AG08396 (cell line): ENCODE measurements at places on chromosomes 1 and 21.

- peak; percentile 5 for DNase-seq
These were observed 408.0 kb upstream of the KAZN start for GRCh38 chr1:14190508-14190907.

- DNase-seq = no peak
These were observed 62.0 kb upstream of the MACF1 start for GRCh38 chr1:39142401-39143060.

DNA sequence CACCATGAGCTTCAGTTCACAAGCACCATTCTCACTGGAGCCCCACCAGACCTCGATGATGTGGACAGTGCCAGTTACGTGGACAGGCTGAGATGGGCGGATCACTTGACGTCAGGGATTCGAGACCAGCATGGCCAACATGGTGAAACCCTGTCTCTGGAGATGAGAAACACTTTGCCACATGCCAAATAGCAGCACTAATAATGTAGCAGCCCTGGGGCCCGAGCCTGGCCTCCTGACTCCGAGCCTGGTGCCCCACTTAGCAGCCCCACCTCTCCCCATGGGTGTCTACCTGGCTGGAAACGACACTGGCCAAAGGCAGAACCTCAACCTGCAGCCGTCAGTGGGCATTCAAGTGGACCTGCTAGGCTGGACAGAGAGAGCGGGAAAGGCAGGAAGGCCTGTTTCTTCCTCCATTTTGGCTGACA lies 129.1 kb downstream of the TOMM20 start:
- DNase-seq = no peak

DNA sequence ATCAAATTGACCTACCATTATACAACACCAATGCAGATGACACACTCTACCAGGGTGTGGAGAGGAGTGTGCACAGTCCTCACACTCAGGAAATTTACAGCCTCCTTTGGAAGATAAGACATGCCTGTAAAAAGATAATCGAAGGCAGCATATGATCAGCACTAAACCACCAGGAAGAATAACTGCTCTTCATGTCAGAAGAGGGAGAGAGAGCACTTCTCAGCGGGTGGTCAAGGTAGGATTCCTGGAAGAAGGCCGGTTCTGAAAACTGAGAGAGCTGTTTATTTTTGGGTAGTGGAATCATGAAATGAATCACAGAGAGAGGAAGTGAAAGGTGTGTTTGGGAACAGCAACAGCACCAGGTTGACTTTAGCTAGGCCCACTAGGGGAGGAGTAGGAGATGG lies 14.0 kb upstream of the ZNF697 start:
- DNase-seq = no peak

GRCh38 chr1:164719676-164720439 lies 160.9 kb downstream of the PBX1 start:
- DNase-seq = no peak

GRCh38 chr1:2314803-2315673 lies 76.3 kb downstream of the MORN1 start:
- peak; percentile 93 for DNase-seq

GRCh38 chr1:99137554-99138206 lies 126.6 kb upstream of the PLPPR4 start:
- DNase-seq = no peak

DNA sequence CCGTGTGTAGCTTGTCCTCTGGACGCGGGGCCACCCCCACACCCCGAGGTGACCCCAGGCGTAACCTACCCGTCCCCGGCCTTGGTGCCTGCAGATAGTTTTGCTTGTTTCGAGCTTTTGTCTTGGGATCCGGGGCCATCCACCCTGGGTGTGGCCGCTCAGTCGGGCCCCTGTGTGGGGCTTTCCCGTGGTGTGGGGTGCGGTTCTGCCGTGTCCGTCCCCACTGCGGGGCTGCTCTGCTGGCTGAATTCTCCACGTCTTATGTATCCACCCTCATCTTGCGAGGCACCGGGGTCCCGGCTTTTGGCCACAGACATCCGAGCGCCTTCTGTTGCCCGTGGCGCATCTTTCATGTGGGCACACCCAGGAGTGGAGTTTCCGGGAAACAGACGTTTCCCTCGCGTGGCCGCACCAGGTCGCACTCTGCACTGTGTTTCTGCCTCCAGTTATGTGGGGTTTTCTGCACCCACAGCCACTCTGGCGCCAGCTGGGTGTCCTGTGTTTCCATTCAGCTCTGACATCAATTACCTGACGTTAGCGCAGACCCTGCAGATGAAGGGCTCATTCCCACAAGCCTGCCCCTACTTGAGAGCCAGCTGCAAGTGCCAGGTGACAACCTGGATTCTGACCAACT lies 64.9 kb downstream of the PRKCZ start:
- DNase-seq = no peak

- no peak for DNase-seq
These were observed 54.4 kb downstream of the NIBAN1 start for GRCh38 chr1:184919892-184920291.

GRCh38 chr1:53319296-53320101 lies 8.4 kb downstream of the LRP8 start:
- DNase-seq = no peak

DNA sequence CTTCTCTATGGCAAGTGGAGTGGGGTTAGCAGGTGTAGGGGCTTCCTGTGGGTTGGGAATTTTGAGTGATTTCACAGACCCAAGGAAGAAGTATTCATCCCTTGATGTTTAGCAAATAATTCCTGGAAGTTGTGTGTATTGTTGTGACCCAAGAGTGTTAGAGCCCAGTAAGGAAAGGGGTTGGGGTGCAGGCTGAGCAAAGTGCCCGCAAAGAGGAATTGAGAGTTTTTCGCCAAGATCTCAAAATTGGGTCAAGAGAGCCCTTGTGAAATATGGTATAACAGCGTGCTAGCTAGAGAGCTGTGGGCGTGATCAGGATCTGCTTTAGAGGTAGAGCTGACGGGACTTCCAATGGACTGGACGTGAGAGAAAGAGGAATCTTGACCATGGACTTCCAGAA lies 73.0 kb upstream of the LAPTM5 start:
- no peak for DNase-seq

GRCh38 chr1:201790261-201790660 lies 38.7 kb upstream of the IPO9 start:
- peak; percentile 43 for DNase-seq

GRCh38 chr1:178055779-178056471 lies 38.0 kb upstream of the RASAL2 start:
- no peak for DNase-seq

GRCh38 chr1:110048240-110048639 lies 13.8 kb downstream of the STRIP1 start:
- no peak for DNase-seq

DNA sequence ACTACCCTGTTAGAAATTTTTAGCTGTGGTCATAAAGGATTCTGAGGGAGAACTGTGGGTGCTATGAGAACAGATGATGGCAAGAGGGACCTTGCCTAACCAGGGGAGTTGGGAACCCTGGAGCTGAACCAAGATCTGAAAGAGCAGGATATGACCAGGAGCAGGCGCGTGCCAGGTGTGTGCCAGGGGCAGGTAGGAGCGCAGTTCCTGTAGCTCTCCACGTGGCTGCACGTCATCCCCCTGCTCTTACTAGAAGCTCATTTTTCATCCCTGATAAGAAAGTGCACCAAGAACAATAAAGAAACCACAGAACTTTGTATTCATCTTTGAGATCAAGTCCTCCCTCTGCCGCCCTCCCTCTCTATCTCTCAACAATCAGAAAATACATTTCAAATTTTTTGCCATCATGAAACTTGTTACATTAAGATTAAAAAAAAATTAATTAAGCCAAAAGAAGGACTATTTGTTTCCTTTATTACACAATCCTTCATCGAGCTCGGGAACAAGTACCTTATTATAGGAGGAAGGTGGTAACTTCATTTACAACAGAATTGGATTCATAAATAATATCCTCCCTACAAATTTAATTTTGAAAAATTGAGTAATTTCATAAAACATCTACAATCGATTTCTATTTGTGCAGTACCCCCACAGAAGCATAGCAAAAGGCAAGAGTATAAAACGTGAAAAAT lies 78.5 kb downstream of the SLC35F3 start:
- no peak for DNase-seq

- DNase-seq = no peak
These were observed 24.7 kb downstream of the SLC6A17 start for GRCh38 chr1:110174961-110175360.

GRCh38 chr1:22527555-22528296 lies 35.6 kb upstream of the EPHA8 start:
- no peak for DNase-seq

DNA sequence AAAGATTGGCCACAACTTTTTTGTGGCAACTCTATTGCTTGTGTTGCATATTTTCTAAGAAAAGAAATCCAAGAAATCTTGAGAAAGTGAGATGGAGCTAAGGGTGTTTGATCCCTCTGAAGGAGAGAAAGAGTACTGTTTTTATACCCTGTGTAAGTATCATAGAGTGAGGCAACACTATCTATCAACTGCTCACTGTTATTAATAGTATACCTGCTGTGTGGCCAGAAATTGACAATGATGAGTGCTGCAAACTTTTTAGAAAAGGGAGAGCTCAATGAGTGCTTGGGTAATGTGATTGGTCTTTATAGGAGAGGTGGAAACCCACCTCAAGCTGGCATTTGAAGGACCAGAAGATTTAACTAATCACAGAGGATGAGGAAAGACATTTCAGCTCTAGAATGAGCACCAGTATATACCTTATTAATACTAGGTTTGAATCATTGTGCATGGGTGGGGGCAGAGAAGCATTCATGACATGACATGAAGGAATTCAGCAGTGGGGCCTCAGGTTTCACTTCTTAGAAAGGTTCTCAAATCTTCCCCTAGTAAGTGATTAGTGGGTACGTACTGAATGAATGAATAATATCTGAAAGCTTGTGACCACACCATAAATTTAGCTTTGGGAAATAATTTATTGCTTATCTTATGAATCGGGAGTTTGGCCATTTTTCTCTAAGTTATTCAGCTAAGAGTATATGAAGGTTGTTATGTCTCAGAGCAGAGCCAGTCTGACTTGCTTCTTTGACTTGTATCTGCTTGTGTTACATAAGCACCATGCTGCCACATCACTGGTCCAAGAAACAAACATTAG lies 169.2 kb upstream of the SGIP1 start:
- DNase-seq = no peak

DNA sequence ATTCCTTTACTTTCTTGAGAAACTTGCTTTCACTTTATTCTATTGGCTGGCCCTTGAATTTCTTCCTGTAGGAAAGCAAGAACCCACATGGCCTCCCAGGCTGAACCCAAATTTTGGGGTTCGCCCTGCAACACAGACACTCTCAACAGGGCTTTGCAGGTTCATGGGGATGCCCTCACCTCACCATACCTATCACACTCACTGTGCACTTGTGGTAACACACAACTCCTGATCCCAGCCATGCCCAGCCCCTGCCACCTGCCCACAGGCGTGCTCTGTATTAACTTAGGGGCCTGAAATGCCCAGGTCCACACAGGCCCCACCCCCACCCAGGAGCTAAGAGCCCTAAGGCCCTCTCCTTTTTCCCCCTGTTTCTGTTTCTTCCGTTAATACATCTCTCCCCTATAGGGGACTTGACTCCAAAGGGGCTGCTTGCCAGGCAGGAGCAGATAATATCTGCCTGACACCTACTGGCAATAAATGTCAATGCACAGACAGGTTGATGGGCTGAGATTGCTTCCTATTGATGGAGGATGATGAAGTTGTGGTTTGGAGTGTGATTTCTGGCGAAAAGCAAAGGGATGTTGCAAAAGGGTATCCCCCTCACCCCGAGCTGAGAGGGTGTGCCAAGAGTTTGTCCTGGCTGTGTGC lies 171.5 kb downstream of the AJAP1 start:
- DNase-seq = no peak

- DNase-seq = no peak
These were observed 47.4 kb upstream of the MTF2 start for GRCh38 chr1:93031711-93032110.

DNA sequence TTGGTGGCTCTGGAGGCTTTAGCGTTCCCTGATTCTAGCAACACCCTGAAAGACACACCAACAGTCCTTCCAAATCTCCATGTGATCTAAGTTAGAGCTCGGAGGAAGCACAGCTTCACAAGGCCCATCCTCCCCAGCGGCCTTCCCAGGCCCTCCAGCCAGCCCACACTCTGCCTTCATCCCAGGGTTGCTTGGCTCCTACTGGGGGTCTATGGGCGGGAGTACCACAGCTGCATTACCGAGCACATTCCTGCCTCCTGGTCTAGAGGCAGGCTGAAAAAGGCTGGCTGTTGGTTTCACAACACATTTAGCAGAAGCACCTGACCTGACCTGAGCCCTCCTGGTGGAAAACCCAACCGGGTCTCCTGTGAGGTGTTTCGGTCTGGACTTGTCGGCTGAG lies 54.7 kb upstream of the TRIM67 start:
- no peak for DNase-seq

DNA sequence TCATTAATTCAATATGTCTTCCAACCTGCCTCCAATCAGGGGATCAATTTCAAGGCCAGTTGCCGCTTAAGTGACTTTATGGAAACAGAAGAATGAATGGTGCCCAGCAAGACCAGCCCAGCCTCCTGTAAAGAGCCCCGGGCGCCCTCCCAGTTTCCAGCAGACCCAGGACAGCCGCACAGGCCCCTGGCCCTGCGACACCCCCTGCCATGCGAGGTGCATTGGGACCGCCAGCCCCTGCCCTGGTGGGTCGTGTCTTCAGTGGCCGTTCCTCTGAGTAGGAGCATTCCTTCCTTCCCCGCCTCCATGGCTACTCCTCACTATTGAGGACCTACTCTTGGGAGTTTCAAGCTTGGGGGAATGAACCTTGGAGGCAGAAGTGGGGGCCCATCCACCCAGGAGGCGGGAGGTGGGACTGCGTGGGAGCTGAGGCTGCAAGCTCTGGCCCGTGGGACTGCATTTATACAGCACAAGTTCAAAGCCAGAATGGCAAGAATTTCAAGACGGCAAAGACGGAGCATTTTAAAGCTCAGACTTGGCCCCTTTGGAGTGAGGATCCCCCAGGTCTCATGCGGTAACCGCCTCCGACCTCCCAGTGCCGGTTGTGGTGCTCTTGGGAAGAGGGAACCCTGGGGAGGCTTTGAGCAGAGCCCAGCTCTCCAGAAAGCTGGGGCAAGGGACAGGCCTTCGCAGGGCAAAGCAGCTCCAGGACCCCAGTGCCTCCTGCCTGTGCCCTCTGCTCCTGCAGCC lies 73.1 kb upstream of the ACTRT2 start:
- no peak for DNase-seq

- DNase-seq = no peak
These were observed 918 bp upstream of the CD2 start for GRCh38 chr1:116753312-116753711.

DNA sequence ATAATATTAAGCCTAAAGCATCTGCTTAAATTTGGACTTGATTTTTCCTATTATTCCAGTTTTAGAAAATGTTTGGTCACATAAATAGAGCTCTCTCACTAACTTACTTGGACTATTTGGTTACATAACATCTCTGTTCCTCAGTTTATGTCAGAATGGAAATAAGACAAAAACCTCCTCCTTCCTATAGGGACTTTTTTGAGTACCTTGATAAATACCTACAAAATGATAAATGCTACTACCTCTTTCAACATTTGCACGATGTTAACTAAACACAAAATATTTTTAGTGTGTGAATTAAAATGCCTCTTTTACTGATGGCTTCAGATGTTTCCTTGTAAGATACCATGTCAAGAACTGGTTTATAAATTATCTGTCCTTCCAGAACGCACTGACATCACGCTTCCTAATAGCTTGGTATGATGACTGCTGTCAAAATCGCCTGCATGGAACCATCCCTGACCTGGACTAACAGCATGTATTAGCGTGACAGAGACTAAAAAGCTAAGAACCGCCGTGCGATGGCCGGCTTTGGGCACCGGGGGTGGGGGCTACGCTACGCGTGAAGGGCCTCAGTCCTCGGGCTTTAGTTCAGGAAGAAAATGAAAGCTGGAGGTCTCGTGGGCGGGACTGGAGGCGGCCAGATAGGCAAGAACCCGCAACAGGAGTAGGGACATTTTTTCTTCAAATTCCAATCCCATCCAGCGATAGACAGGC lies 133.2 kb upstream of the BARHL2 start:
- peak; percentile 39 for DNase-seq

- DNase-seq = no peak
These were observed 20.7 kb upstream of the RBM34 start for GRCh38 chr1:235181561-235182245.
